Aorta (tissue), 5 donors: ENCODE measurements at places on chromosomes 5 and 9.

DNA sequence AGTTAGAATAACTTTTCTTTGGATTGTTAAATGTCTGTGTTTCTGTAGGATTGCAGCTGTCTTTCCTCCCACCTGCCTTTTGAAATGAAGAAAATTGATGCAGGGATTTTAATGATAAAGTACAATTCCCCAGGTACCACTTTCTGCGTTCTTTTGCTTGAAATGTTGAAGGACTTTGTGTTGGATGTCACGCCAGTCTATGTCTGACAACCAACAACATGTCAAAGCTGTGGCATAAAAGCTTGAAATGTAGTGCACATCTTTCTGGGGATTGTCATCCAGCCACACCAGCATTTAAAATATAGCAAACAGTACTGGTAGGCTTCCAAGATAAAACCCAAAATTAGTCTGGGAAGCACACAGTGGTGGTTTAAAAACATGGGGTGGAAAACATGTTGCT lies 381.4 kb downstream of the TMEM161B start:
- no peak for DNase-seq

GRCh38 chr9:131876486-131876885 lies 136.6 kb upstream of the RAPGEF1 start:
- DNase-seq: no peak

- DNase-seq: no peak
Measured at GRCh38 chr5:177371120-177372033, 12.9 kb upstream of the SLC34A1 start.

GRCh38 chr5:10352430-10353240 lies 860 bp upstream of the MARCHF6 start:
- DNase-seq: no peak

- no peak for DNase-seq
Measured at GRCh38 chr5:3220201-3220600, 375.4 kb upstream of the IRX1 start.

DNA sequence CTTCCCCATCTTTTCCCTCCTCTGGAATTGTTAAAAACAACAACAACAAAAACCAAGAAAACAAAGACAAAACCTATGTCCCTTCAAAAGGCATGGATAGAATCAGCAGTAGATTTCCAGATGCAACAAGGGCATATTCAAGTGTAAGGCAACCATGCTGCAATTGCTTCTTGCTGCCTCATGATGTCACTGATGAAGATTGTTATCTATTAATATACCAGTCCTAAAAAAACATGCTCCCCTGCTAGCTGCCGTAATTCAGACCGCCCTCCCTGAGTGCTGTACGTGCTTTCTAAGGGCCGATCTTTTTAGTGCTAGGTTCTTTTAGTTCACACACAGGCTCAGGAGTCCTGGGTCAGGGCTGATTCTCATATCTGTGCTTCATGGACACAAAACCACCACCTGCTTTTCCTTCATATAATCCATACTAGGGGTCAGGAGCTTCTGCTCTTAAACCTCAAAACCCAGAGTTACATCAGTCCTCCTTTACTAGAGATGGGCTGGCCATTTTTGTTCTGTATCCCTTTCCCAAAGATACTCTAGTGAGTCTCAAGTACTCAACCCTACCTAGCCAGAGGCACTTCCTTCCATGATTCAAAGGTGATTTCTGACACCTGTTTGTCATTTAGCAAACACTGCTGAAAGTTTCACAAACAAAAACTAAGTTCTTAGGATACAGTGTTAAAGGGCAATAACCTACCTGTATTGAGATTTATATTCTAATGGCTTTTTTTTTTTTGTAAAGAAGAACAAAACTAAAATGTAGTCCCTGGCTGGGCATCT lies 82.1 kb downstream of the GIN1 start:
- DNase-seq: no peak

DNA sequence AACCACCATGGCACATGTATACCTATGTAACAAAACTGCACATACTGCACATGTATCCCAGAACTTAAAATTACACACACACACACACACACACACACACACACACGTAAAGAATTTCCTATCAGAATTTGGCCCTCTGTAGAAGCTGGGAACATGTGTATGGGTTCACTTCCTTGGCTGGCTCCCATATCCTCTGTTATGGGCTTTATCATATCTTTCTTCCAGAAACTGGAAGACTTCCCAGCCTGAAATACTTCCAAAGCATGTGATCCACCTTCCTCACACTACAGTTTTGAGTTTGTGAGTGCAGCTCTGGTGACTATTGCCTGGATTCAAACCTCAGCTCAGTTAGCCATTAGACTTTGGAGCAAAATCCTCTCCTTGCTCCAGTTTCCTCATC lies 78.6 kb upstream of the GDNF start:
- DNase-seq: no peak

GRCh38 chr5:142484821-142485387 lies 160.1 kb upstream of the SPRY4 start:
- no peak for DNase-seq

DNA sequence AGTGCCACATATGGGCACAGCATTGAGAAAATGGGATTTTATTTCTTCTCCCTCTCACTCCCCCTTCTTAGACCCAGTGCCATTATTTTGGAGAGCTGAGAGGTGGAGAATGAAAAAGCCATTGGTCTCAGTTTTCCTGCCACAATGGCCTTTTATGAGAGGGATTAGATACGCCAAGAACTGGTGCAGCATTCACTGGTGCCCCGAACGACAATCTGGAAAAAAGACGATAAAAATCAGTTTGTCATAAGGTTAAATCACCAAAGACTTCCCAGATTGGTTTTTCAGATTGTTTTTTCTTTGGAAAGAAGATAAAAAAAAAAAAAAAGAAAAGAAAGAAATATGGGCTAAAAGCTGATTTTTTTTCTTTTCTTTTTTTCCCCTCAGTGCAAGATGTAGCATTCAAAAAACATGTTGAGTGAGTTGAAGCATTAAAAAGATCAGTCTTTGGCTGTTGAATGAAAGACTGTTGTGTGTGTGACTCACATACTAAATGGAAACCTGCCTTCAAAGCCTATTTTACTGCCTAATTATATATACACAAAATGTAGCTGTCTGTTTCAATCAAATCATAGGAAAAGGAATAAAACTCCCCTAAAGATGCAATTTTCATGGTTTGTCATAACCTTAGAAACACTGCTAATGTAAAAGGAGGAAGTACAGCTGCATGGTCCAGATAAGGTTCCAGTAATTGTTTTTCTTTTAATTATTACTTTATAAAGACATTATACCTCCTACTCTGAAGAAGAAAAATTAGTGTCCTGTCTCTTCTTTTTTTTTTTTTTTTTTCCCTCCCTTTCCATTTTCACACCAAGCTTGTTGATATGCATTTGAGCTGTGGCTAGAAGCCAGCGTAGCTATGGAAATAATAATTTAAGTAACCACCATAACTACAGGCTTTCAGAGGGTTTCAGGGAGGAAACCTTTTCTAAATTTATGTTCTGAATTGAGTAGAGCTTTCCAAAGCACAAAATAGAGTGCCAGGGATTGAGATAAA lies 27.2 kb upstream of the ZNF608 start:
- DNase-seq: no peak

GRCh38 chr9:70382709-70383605 lies 31.5 kb downstream of the KLF9 start:
- no peak for DNase-seq

- no peak for DNase-seq
Measured at GRCh38 chr5:179212870-179213269, 132.4 kb downstream of the ADAMTS2 start.

DNA sequence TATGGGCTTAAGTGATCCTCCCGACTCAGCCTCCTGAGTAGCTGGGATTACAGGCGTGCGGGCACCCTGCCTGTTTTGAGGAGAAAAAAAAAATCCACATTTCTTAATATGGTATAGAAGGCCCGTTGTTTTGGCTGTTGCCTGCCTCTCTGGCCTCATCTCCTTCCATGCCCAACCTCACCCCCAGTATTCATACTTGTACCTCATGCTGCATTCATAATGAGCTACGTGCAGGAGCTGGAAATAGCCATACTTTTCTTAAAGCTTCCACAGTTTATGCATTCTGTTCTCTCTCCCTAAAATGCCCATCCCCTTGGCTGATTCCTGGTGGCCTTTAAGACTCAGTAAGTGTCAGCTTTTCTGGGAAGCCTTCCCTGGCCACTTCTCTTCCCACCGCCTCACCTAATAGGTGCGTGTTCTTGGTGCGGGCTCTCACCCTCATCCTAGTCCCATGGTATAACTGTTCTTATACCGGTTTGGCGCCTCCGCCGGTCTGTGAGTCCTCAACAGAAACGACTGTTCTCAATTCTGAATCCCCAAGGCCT lies 2.1 kb upstream of the TPM2 start:
- peak; percentile 65 for DNase-seq

GRCh38 chr5:117204926-117205869 lies 630.6 kb upstream of the SEMA6A start:
- DNase-seq: no peak

DNA sequence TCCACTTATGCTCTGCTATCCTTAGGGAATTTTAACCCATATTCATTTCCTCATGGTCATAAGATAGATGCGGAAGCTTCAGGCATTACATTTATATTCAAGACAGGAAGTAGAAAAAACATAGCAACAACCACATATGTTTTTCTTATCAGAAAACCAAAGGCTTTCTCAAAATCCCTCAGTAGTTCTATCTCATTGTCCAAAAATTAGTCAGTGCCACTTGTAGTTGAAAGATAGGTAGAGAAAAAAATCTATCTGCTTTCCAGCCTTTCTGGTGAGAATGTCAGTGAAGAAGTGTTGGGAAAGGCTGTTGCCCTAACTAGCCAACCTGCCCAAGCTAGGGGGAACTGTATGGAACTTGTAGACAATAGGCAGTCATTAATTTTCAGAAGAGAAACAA lies 23.5 kb upstream of the MOCS2 start:
- no peak for DNase-seq

DNA sequence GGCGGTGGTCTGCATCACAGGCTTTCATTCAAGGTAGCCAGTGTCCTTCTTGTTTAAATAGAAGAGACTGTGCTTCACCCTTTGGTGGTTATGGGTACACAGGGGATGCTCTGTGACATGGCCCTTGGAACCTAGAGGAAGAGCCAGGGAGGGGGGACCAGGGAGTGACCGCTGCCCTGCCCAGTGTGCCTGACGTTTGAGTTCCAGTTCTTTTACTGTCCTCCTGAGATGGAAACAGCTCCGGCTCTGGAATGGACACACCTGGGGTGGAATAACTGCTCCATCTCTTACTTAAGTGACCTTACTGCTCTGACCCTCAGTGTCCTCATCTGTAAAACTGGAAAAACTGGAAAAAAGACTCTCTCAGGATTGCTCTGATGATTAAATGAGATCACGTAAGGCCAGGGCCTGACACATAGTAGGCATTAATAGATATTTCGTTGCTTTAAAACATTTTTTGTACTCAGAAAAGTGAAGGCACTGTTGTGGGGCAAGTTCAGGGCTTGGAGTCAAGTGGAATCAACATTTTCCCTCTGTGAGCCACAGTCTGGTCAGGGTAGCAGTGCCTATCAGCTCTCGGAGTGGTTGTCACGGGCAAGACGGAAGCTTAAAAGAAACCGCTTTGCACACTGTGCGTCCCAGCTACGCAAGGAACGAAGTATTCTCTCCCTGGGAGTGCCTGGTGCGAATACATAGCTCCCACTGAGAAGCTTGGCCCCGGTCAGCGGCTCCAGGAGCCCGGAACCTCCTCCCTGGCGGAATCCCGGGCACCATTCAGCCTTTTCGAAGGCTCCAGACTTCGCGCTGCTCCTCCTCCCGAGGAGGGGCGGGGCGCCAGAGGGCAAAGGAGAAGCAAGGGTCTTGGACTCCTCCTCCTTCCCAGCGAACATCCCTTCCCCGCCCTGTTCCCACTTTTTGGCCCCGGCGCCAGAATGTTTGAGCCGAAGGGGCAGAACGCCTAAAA lies 5.8 kb downstream of the POU4F3 start:
- no peak for DNase-seq
